ENCODE measurements at places on chromosomes 1 and 21.
A peak's percentile ranks its signal among the peaks of the same experiment; 100 is the strongest.

GRCh38 chr1:15945011-15945831 lies 30.7 kb downstream of the ZBTB17 start:
- no peaks in the 10 kb centered on the region for H3K27me3 ChIP-seq
- H3K36me3 ChIP-seq = peaks cover 88% of the 10 kb centered on the region
- DNase-seq = peak; percentile 30
- H3K4me3 ChIP-seq = no peak overlapping the region

- DNase-seq = no peak
- H3K27ac ChIP-seq = no peak overlapping the region
- no peak overlapping the region for H3K4me3 ChIP-seq
Observed at GRCh38 chr1:218463194-218464156, 118.3 kb downstream of the TGFB2 start.

- DNase-seq = no peak
- H3K36me3 ChIP-seq = no peaks in the 10 kb centered on the region
- H3K4me1 ChIP-seq = no peaks in the 10 kb centered on the region
- peaks cover 4% of the 10 kb centered on the region for H3K27me3 ChIP-seq
Observed at GRCh38 chr1:171969813-171970212, 128.5 kb downstream of the DNM3 start.

- H3K36me3 ChIP-seq = no peaks in the 10 kb centered on the region
- DNase-seq = no peak
- no peaks in the 10 kb centered on the region for H3K27me3 ChIP-seq
- peaks cover 10% of the 10 kb centered on the region for H3K4me1 ChIP-seq
- H3K4me3 ChIP-seq = no peak overlapping the region
- H3K27ac ChIP-seq = no peak overlapping the region
Observed at GRCh38 chr1:192587386-192588266, 12.1 kb downstream of the RGS1 start.

- no peaks in the 10 kb centered on the region for H3K36me3 ChIP-seq
- DNase-seq = no peak
- H3K27me3 ChIP-seq = peaks cover 24% of the 10 kb centered on the region
- no peaks in the 10 kb centered on the region for H3K4me1 ChIP-seq
Observed at GRCh38 chr1:117318426-117318825, 48.8 kb upstream of the MAN1A2 start.

DNA sequence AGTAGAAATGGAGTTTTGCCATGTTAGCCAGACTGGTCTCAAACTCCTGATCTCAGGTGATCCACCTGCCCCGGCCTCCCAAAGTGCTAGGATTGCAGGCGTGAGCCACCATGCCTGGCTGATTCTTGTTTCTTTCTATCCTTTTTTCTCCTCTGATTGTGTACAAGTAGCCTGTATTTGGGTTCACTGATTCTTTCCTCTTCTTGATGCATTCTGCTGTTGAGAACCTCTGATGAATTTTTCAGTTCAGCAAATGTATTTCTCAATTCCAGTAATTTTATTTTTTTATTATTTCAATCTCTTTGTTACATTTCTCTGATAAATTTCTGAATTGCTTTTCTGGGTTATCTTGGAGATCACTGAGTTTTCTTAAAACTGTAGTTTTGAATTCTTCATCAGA lies 58.8 kb downstream of the AXDND1 start:
- no peak overlapping the region for H3K27ac ChIP-seq
- H3K4me3 ChIP-seq = no peak overlapping the region
- H3K4me1 ChIP-seq = no peaks in the 10 kb centered on the region
- H3K36me3 ChIP-seq = no peaks in the 10 kb centered on the region
- DNase-seq = no peak

- H3K4me3 ChIP-seq = no peak overlapping the region
- DNase-seq = no peak
- H3K27me3 ChIP-seq = no peaks in the 10 kb centered on the region
- H3K27ac ChIP-seq = no peak overlapping the region
- H3K4me1 ChIP-seq = peaks cover 36% of the 10 kb centered on the region
Observed at GRCh38 chr21:41431788-41432548, 5.9 kb downstream of the MX1 start.

GRCh38 chr1:155527677-155528076 lies 34.9 kb downstream of the ASH1L start:
- peaks cover 13% of the 10 kb centered on the region for H3K36me3 ChIP-seq
- H3K4me3 ChIP-seq = no peak overlapping the region
- peaks cover 54% of the 10 kb centered on the region for H3K4me1 ChIP-seq
